D341Med (cell line): ENCODE measurements at places on chromosomes 2 and 18.

- no peak for DNase-seq
These were observed 145.0 kb downstream of the SRBD1 start for GRCh38 chr2:45466053-45466452.

GRCh38 chr2:119197126-119197405 lies 26.6 kb upstream of the STEAP3 start:
- DNase-seq, result no peak

- DNase-seq, result no peak
These were observed 291.4 kb downstream of the THSD7B start for GRCh38 chr2:137056704-137057103.

DNA sequence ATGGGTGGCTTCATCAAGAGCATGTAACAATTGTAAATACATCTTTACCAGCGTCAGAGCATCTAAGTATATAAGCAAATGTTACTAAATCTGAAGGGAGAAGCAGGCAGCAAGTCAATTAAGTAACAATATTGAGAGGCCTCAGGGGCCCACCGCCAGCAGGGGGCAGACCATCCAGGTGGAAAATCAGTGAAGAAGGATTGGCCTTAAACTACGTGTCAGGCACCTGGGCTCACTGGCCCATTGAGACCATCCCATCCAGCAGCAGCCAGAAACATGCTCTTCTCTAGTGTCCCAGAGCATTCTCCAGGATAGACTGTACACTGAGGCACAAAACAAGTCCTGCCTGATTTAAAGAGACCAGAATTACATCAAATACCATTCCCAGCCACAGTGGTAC lies 96.2 kb upstream of the SNTG2 start:
- DNase-seq, result no peak

GRCh38 chr2:182784777-182785176 lies 68.7 kb downstream of the DNAJC10 start:
- DNase-seq, result peak; percentile 29

- no peak for DNase-seq
These were observed 219.3 kb downstream of the NEDD4L start for GRCh38 chr18:58263055-58263957.

GRCh38 chr2:43513216-43513615 lies 82.6 kb downstream of the THADA start:
- no peak for DNase-seq
